ENCODE measurements at places on chromosomes 4 and X. TPM values are rescaled to one million over a fixed set of nuclear protein-coding genes. Genes with fewer than 3 reads are reported as not detected.

DNA sequence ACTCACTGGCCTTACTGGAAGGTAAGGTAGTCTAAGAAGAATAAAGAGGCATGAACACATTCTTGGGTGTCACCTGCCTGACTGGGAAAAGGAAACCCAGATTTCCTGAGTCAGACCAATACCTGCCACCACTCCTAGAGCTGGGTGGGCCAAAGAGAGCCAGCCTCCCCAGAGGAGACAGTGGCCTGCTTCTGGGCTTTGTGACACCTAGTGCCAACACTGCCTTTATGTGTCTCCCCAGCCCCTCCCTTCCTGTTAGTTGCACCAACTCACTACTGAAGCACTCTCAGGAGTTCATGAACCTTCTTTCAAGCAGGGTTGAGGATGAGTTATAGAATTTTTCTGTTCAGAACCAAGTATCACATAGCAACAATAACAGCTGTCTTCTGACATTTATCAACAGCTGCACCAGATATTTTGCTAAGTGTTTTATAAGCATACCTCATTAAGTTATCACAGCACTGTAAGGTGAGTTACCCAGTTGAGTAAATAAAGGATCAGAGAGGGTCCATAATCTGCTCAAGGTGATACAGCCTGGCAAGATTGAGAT lies 77.6 kb upstream of the ETNPPL start:
- no peak for DNase-seq

DNA sequence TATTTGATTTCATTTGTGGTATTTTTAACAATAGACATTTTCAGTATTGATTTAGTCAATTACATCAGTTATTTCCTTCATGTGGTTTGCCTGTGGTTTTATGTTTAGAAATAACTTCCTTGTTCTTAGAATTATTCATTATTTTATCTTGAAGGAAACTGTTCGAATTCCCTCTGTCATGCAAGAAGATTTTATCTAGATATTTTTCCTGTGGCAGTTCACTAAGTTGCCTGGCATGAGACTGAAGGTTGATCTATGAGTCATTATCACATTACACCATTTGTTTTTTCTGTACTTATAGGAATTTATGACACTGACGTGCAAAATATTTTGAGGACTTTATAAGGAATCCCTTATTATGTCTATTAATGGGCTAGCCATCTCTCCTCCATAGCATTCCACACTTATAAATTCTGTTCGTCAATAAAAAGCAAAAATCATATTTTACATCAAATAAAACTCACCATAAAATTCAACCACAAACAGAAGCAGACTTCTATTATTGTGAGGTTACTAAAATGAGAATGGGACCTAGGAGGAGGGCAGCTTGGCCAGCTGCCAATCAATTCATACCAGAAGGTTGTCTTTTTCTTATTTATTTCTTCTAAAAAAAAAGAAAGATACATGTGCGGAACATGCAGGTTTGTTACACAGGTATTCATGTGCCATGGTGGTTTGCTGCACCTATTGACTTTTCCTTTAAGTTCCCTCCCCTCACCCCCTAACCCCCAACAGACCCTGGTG lies 179.0 kb downstream of the KCNIP4 start:
- peak; percentile 59 for DNase-seq

DNA sequence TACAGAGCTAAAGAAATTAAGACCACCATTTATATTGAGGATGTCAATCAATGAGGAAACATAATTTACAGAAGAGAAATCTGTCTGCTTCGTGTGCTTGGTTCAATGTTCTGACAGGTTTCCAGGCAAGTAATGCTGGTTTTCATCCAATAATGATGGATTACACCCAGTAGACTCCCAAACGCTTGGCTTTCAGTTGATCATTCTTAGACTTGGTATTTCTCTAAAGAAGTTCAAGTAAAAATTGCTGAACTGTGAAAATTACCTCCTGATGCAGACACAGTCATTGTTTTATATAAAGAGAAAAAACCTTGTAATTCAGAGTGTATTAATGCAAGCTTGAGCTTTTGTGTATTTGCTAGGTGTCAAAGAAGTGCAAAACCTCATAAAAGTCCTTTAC lies 85.0 kb downstream of the VCX3A start:
- DNase-seq = no peak

GRCh38 chr4:1406981-1407656 lies 877 bp upstream of the NKX1-1 start:
- DNase-seq = no peak

GRCh38 chr4:101197350-101197749 lies 150.0 kb downstream of the PPP3CA start:
- DNase-seq = no peak

GRCh38 chrX:108306086-108306485 lies 132.1 kb downstream of the COL4A6 start:
- DNase-seq = no peak

- peak; percentile 56 for DNase-seq
Measured at GRCh38 chr4:109735566-109736365, 5.9 kb upstream of the PLA2G12A start.

DNA sequence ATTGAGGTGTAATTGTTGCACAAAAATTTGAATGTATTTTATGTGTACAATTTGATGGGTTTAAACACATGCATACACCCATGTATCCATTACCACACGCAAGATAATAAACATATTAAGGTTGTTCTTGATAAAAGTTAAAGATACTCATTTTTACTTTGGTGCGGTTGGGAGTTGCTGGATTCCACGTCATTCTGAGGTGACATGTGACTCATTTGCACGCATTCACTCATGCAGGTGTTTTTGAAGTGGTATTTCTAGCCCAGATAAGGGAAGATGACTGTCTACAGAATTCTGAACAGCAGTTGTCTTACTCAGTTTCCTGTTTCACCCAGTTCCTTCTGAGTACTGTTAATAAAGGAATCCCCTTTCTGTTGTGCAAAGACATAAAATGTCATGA lies 142.0 kb downstream of the RTL3 start:
- DNase-seq = no peak

DNA sequence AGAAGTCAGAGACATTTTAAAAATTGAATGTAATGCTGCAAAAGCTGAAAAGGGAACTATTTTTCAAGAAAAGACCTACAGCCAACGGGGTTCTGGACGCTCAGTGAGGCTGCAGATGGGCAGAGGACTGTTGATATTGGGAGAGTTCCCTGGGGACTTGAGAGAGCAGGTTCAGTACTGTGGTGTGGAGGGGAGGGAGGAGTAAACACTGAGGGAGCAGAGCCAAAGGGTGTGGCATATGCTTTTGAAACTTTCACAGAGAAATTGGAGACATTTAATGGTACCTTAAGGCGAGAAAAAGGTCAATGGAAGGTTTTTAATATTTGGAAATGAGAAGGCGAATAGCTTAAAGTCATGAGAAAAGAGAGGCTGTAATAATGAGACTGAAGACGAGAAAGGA lies 62.2 kb upstream of the GPM6A start:
- no peak for DNase-seq

GRCh38 chr4:186260117-186260503 lies 5.9 kb upstream of the F11 start:
- DNase-seq = no peak

- DNase-seq = no peak
Measured at GRCh38 chr4:45036677-45037076, 310.3 kb upstream of the GNPDA2 start.

DNA sequence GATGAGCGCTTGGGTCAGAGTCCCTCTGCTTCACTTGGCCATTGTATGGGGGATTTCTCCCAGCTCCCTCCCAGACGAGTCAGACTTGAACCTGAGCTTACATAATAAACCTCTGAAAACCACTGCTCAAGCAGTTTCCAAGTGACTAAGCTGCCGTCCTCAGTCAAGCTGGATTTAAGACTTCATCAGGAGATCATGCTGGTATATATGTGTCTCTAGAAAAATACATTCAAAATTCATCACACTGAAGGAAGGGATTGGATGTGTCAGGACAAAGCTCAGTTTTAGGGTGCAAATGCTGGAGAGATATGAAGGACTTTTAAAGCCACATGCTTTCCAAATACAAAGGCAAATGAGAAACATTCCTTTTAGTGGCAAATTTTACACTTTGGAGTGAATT lies 114.3 kb downstream of the QDPR start:
- no peak for DNase-seq

GRCh38 chrX:80181079-80181478 lies 166.5 kb downstream of the TBX22 start:
- no peak for DNase-seq

GRCh38 chr4:40507977-40508376 lies 121.7 kb downstream of the RBM47 start:
- no peak for DNase-seq

DNA sequence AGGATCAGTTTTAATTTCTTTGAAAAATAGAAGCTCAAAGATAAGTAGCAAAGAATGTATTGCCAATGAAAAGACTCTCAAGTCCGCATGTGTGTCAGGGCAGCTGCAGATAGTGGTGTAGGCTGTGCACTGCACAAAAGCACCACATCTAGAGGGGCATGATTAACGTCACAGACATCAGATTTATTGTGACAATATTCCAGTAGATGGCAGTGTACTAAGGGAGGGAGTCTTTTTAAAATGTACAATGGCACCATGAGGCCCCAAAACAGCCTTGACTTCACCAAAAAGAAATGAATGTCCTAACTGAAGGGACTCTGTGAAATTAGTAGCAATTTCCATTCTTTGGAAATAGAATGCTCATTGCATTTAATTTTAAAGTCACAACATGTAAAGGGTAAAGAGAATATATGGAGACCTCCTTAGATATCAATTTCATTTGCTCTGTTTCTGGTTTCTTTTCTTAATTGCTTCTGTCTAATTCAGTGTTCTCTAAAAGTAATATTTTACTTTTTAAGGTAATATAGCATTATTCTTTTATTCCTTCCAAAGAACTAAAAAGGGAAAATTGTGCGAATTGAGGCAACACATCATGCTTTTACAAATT lies 98.4 kb downstream of the ZNF827 start:
- peak; percentile 45 for DNase-seq

DNA sequence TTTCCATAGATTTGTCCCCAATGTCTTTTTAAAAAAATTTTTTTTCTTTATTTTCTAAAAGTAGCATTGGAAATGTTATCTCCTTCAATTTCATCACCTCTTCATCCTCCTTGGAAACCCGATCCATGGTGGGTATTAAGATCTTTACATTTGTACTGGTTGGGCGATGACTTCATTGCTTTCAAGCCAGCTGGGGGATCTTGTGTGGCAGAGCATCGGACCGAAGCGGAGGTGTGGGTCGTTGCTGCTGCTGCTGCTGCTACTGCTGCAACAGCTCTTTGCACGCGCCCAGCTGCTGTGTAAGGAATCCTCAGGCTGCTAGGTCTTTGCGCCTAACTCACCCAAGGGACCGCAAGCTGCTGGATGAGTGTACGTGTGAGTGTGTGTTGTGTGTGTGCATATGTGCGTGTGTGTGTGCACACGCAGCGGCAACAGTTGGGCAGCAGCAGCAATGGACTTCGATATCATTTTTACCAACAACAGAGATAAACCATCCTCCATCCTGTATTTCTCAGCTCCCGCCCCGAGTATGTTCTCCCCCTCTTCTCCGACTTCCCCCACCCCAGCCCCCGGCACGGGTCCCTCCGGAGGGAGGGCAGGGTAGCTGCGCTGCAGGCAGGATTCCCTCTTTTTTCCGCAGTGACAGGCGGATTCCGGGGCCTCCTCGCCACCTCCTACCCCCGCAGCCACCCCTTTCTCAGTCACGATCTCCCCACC lies 768 bp upstream of the CDKL5 start:
- peak; percentile 13 for DNase-seq

GRCh38 chr4:17763931-17764330 lies 17.5 kb downstream of the FAM184B start:
- no peak for DNase-seq

GRCh38 chr4:126123611-126124325 lies 809.0 kb downstream of the FAT4 start:
- DNase-seq = peak; percentile 9

DNA sequence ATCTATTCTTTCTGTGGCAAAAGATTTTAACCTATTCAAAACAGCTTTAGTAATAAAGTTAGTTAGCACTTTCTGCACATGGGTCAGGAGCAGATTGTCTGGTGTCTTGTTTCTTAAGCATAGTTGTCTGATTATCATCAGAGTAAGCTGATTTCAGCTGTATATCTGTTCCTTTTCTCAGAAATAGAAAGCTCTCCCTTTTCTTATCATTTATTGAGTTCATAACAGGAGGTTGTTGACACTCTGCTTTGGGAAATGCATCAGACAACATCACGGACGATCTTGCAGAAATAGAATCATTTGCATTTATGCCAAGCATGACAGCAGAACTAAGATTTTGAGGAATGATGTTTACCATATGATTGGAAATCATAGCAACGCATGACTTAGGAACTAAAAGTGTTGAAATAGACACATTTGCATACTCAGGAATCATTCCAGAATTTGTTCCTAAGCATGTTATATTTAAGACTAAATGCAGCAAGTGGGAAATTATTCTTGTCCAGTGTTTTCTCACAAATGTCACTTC lies 66.7 kb downstream of the RBMX2 start:
- no peak for DNase-seq

- DNase-seq = no peak
Measured at GRCh38 chr4:48604527-48604926, 114.5 kb downstream of the ZAR1 start.

DNA sequence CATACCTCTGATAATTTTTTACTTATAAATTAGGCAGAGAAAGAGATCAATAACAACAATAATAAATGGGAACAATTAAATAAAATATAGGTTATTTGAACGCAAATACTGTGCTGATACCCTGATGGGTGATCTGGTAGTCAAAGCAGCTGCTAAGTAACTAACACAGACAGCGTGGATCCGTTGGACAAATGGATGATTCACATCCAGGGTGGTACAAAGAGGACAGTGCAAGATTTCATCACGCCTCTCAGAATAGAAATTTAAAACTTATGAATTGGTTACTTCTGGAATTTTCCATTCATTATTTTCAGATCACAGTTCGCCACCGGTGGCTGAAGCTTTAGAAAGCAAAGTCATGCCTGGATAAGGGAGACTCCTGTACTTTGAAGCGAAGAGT lies 1066.0 kb upstream of the ADGRL3 start:
- peak; percentile 3 for DNase-seq

- no peak for DNase-seq
Measured at GRCh38 chrX:24775891-24776290, 82.2 kb downstream of the POLA1 start.

- DNase-seq = no peak
Measured at GRCh38 chr4:87053802-87054767, 119.3 kb downstream of the AFF1 start.

GRCh38 chr4:84966382-84967242 lies at the start of gene WDFY3:
WDFY3 (minus strand) TSS chr4:84966690; CDS start chr4:84860591, 106,099 bp downstream.
- peak; percentile 89 for DNase-seq

- no peak for DNase-seq
Measured at GRCh38 chrX:28889591-28890090, 302.4 kb downstream of the IL1RAPL1 start.

The RPL9 gene
- 1,596 TPM for total RNA-seq

The HTRA3 gene
- total RNA-seq = 1.3 TPM

The DRP2 gene
- 2.6 TPM for total RNA-seq

The ARMCX2 gene
- total RNA-seq = 76.4 TPM

The CLDN34 gene
- total RNA-seq = under 0.01 TPM

The FHIP1A gene
- under 0.01 TPM for total RNA-seq

The TEX13D gene
- total RNA-seq = not detected

The BGN gene
- 62.5 TPM for total RNA-seq

The SPANXA2 gene
- total RNA-seq = not detected

The CXCL6 gene
- total RNA-seq = 0.64 TPM

The FGF13 gene
- not detected for total RNA-seq

The APBB2 gene
- 96.3 TPM for total RNA-seq

The STOX2 gene
- total RNA-seq = 0.97 TPM

The POLR2B gene
- 91.5 TPM for total RNA-seq

The SYNPO2 gene
- total RNA-seq = 194 TPM
